ENCODE measurements at places on chromosomes 1 and 21.
A peak's percentile ranks its signal among the peaks of the same experiment; 100 is the strongest.

DNA sequence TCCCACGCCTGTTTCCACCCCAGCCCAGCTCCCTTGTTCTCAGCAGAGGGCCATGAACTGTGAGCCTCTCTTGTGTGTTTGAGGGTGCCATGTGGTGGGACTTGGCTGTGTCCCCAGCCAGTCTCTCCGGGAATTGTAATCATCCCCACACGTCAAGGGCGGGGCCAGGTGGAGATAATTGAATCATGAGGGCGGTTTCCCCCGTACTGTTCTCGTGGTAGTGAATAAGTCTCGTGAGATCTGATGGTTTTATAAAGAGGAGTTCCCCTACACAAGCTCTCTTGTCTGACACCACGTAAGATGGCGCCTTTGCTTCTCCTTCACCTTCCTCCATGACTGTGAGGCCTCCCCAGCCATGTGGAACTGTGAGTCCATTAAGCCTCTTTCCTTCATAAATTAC is 57.2 kb upstream of the COL6A2 start:
- no peak for DNase-seq

DNA sequence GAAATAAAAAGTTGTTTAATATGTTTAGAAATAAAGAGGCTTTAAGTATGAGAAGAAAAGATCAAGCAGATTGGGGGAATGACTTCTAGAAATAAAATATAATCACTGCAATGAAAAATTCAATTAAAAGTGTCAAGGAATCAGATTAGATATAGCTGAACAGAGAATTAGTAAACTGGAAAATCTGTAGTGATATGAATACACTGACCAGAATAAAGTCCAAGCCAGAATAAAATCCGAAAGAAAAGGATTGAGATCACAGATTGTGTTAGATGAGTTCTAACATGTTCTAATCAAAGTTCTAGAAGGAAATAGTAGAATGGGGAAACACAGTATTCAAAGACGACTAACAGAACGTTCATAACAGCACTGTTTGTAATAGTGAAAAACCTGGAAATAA is 73.1 kb upstream of the C1orf105 start:
- DNase-seq, result no peak

- DNase-seq, result no peak
Measured at GRCh38 chr1:119866451-119866850, 29.9 kb downstream of the ADAM30 start.

- no peak for DNase-seq
Measured at GRCh38 chr1:50983219-50983802, 13.3 kb downstream of the CDKN2C start.

DNA sequence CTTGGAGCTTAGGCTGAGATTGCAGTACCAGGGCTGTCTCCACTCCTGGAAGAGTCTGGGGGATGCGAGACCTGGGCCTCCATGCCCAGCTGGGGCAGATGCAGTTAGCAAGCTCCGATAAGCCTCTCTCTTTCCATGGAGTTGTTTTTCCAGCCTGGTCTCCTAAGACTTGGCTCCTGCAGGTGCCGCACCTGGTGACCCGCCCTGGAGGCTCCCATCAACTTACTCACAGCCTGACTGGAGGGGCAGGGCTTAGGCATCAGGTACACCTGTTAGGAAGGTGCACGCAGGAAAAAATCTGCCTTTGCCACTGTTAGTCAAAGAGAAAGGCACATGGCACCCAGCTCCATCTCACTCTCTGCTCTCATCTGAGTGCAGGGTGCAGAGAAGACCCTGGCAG is 198.1 kb upstream of the TMEM51 start:
- DNase-seq, result no peak

- peak; percentile 40 for DNase-seq
Measured at GRCh38 chr21:45877821-45878469, 103.6 kb upstream of the COL6A1 start.

DNA sequence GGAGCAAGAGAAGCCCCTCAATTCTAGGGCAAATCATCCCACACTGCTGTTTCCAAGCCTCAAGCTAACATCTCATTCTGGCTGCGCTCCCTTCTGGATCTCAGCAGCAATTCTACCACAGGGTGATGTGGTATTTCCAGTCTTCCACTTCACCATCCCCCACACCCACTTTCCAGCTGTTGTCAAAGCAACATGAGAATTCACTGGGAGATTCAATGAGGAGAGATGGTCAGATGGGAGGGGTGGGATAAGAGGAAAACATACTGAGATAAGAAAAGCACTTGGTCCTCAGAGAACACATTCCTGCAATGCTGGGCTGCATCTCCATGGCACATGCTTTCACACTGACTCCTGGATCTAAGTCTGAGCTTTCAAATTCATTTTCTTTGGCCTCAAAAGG is 47.3 kb upstream of the LRRC52 start:
- no peak for DNase-seq

- no peak for DNase-seq
Measured at GRCh38 chr1:178539291-178539690, 26.4 kb downstream of the TEX35 start.

GRCh38 chr1:112557385-112557784 is 48.6 kb downstream of the WNT2B start:
- DNase-seq, result peak; percentile 20

DNA sequence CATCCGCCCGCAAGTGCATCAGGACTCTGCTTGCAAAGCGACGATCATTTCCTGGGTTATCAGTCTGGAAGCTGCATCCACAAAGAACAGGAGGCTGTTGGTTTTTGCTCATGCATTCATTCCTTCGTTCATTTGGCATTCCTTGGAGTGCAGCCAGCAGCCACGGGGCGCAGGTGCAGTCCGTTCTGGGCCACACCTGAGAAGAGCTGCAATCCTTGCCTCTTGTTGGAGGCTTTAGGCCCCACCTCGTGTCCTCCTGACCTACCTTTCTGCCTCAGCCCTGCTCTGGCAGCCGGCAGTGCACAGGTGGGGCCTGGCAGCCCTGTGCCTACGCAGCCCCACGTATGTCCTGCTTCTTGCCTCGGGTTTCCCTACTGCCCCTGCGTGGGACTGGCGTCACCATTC is 19.6 kb upstream of the C2CD2 start:
- DNase-seq, result no peak

GRCh38 chr1:206496131-206496793 is 11.1 kb upstream of the RASSF5 start:
- no peak for DNase-seq

DNA sequence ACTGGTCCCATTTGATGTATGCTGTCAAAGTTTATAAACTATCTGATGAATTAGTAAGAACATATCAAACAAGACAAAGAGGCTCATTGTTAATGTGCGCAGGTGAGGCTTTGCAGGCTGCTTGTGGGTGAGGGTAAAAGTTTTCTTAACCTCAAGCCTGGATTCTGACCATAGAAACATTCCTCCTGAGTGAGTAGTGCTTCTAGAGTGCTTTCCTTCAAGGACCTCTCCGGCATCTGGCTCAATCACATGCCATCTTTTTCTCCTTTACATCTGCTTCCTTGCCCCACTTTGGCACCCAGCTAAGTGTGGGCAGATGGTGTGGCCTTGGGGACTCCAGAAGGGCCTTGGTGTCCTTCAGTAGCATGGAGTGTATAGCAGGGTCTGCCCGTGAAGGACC is 104.0 kb downstream of the ROR1 start:
- peak; percentile 75 for DNase-seq

DNA sequence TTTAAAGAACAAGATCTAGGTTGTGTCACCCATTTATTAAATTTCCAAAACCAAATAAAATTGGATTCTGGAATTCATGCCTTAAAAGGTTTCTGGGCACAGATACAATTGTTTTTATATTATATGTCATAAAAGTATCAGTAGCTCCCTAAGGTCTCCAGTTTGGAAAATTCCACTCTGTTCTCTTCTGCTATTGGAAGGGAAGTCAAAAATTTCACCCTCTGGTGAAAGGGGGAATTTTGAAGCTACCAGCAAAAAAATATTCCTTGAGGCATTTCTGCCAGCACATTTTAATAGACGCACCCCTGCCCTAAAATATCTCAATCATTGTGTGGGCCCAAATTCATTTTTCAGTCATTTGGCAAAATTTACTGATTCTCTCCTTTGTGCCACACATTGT is 285.7 kb upstream of the SGIP1 start:
- no peak for DNase-seq

GRCh38 chr1:193451001-193451400 is 264.6 kb upstream of the B3GALT2 start:
- no peak for DNase-seq

DNA sequence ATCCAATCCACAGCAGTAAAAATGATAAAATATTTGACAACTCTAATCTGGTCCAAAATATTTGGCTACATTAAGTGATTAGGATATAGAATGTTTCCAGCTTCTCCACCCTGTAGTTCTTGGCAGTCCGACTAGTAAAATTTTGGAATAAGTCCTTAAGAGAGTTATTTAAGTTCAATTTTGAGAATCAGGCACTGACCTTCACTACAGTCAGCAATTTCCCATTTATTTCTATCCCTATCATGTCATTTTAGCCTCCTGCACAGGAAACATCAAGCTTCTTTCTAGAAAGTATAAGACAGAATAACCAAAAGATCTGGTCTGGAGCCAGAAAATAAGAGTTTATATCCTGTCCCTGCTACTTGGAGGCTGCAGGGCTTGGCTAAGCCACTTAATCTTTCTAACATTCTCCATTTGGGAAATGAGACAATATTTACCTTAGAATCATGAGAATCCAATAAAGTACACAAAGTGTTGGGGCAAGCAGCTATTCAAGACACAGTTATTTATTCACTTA is 162.2 kb downstream of the DPYD start:
- peak; percentile 72 for DNase-seq

GRCh38 chr1:215458104-215458503 is 109.0 kb upstream of the KCTD3 start:
- no peak for DNase-seq

- DNase-seq, result peak; percentile 42
Measured at GRCh38 chr1:235270625-235271024, 57.4 kb downstream of the ARID4B start.

DNA sequence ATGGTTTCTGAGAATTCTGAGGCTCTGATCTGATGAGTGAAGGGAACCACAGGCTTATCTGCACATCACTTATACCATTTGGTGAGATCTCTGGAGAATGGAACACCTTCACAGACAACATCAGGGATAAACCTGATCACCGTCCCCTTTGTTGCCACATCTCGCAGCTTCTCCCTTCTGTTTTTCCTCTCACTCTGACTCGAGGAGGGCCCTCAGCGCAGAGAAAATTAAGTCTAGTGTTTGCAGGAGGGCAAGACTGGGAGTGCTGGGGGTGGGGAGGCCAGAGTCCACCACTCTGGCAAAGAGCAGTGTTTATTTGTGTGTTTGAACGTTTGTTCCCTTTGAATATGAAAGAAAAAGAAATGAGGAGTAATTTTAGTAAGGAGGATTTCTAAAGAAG is 29.0 kb upstream of the BATF3 start:
- no peak for DNase-seq

DNA sequence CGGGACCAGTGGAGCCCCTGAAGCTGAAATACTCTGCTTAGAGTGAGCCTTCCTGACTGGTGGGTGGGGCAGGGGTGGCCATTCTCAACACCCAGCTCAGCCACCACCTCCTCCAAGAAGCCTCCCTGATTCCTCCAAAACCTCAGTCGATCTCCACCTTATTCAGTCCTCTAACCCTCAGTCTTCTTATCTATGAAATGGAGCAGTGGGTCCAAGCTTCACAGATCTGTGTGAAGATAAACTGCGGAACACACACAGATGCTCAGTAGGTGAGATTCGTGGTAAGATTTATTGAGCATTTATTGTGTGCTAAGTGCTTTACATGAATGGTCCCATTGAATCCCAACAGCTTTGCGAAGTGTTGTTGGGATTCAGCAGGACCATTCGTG is 93.1 kb upstream of the RUNX3 start:
- DNase-seq, result no peak

- DNase-seq, result peak; percentile 43
Measured at GRCh38 chr1:202189001-202189790, 4.4 kb upstream of the LGR6 start.

- no peak for DNase-seq
Measured at GRCh38 chr1:102615896-102616295, 492.4 kb downstream of the COL11A1 start.

- DNase-seq, result no peak
Measured at GRCh38 chr1:70910013-70910412, 137.6 kb downstream of the PTGER3 start.

- peak; percentile 15 for DNase-seq
Measured at GRCh38 chr1:66732407-66733166, 19.7 kb upstream of the DYNLT5 start.

DNA sequence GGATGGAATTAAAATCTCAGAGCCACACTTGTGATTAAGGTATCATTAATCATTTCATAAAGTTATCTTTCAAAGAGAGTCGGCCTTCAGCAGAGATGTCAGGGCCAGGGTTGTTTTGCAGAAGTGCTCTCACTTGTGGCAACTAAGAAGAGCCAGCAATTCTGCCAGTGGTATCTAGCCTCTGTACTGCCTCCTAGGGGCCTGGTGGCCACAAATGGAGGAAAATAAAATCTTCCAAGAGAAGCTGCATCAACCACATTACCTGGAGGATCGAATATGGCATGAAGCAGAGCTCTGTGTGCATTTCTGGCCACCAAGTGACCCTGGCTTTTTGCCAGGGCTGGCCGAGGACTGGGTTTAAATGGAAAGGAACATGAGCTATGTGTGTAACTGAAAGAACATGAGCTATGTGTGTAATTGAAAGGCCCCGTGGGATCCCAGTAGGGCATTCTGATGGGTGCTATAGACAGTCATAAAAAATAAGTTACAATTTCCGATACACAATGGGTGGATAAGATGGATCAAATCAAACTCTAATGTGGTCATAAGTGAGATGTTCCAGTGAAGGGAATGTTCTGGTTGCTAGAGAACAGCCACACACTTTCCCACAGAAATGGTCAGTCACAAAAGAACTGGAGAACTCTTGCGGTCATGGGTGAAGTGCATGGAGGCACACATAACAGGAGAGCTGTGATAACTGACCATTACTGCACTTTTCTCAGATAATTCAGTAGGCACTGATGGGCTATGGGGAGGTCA is 335.8 kb downstream of the CAMTA1 start:
- no peak for DNase-seq

All from AG10803 (cell line).